IMR-90 (cell line): ENCODE measurements at places on chromosomes 4 and X. TPM values are rescaled to one million over a fixed set of nuclear protein-coding genes. Genes with fewer than 3 reads are reported as not detected.
A peak's percentile ranks its signal among the peaks of the same experiment; 100 is the strongest.

GRCh38 chrX:150156615-150157014 is 206.5 kb upstream of the MAMLD1 start:
- H3K27me3 ChIP-seq: no peaks in the 10 kb centered on the region
- no peak for DNase-seq
- H3K4me3 ChIP-seq: no peak overlapping the region
- H3K27ac ChIP-seq: no peak overlapping the region
- no peaks in the 10 kb centered on the region for H3K36me3 ChIP-seq

POLA1 gene
- 14.4 and 15.1 TPM in 2 replicates for total RNA-seq

- no peak for DNase-seq
- no peak overlapping the region for H3K4me3 ChIP-seq
- H3K27me3 ChIP-seq: peaks cover 2% of the 10 kb centered on the region; the same call in 1 of the 2 replicates
- no peaks in the 10 kb centered on the region for H3K36me3 ChIP-seq
- H3K4me1 ChIP-seq: no peaks in the 10 kb centered on the region
Observed at GRCh38 chrX:132200976-132201375, 18.3 kb downstream of the RAP2C start.

DNA sequence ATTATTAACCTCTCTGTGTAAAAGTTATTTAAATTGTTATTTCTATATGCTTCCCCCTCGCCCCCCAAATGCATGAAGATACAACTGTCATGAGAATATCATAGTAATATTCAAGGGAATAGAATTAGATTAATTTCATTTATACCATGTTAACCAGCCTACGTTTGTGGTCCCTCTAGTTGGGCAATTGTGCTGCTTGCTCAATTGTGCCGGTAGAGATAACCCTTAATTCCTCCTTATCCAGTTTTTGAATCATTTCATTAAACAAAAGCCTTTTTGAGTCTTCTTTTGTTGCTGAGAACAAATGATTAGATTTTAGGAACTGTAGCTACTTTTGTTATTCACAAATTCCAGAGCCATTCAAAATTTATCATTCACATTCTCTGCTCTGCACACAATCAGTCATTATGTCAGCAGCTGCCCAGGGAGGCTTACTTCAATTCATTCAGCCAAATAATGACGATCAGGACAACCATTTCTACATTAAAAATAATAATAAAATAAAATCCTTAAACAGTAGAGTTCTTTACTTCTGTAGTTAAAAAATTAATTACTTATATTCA is 98.1 kb downstream of the ADGRL3 start:
- H3K27ac ChIP-seq: no peak overlapping the region
- no peak overlapping the region for H3K4me3 ChIP-seq
- no peaks in the 10 kb centered on the region for H3K4me1 ChIP-seq
- DNase-seq: no peak

DNA sequence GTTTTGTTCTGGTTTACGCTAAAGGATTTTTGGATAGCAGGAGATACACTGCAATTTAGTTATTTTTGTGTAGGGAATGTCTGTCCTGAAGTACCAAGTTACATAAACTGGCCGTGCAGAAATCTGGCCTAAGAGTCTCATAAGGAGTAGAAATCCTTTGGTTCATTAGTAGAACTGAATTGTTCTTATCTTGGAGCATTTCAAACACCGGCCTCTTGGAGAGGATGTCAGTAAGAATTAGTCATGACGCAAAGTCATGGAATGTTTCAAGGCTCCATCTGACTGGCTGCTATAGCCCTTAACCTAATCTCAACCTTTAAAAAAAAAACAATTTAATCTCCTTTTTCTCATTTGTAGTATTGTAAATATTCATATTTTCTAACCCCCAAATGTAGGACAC is 15.2 kb downstream of the PDLIM3 start:
- no peak overlapping the region for H3K4me3 ChIP-seq
- H3K27ac ChIP-seq: no peak overlapping the region
- DNase-seq: peak; percentile 75
- no peaks in the 10 kb centered on the region for H3K36me3 ChIP-seq
- H3K4me1 ChIP-seq: peaks cover 2% of the 10 kb centered on the region; the same call in 1 of the 2 replicates

DNA sequence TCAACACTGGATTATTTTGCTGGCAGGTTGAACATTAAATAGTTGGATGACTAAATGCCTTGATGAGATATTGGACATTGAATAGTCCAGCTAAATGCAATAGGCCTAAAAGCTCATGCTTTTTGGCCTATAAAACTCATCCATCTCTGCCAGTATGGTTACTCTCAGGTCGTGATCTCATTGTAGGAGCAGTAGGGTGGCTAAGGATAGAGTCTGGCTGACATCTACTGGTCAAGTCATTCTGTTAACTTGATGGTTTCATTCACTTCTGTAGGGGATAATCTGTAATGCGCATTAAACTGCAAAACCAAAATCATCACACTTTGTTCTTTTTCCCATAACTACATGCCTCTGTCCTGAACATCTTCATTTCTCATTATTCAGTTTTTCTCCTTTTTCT is 227.0 kb downstream of the DKK2 start:
- H3K27ac ChIP-seq: no peak overlapping the region
- H3K27me3 ChIP-seq: no peaks in the 10 kb centered on the region
- H3K4me3 ChIP-seq: no peak overlapping the region
- peak; percentile 25 for DNase-seq
- no peaks in the 10 kb centered on the region for H3K36me3 ChIP-seq
- no peaks in the 10 kb centered on the region for H3K4me1 ChIP-seq

RXFP1 gene
- not detected in 2 replicates for total RNA-seq

BMPR1B gene
- total RNA-seq: 0.90 and 1.1 TPM in 2 replicates

- DNase-seq: peak; percentile 87
- no peaks in the 10 kb centered on the region for H3K27me3 ChIP-seq
- peak overlapping the region; percentile 94 for H3K4me3 ChIP-seq
- peaks cover 4% of the 10 kb centered on the region; the same call in 1 of the 2 replicates for H3K36me3 ChIP-seq
- H3K27ac ChIP-seq: peak overlapping the region; percentile 88
Observed at GRCh38 chr4:169268951-169269760, 1.6 kb downstream of the SH3RF1 start.

DNA sequence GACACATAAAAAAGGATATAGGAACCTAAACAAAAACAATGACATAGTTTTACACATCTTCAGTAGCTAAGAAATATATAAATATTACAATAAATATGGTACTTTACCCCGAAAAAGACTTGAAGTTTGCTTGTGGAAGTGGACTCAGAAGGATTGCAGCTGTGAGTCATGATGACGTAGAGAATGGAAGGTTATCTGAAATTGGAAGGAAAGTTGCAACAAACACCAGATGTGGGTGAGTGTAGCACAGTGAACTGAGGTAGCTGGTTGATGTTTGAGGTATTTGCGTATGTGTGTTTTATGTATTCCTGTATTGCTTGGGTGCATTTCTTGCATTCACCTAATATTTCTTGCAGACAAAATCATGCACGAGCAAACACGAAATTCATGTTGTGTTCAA is 113.0 kb downstream of the ARX start:
- H3K4me3 ChIP-seq: no peak overlapping the region
- H3K27ac ChIP-seq: no peak overlapping the region
- H3K36me3 ChIP-seq: no peaks in the 10 kb centered on the region
- H3K4me1 ChIP-seq: peaks cover 4% of the 10 kb centered on the region; the same call in 1 of the 2 replicates
- peak; percentile 96 for DNase-seq

LARP7 gene
- total RNA-seq: 5.9 and 16.7 TPM in 2 replicates

EDA gene
- under 0.01 TPM in 2 replicates for total RNA-seq

CXCL8 gene
- 2.7 and 3.3 TPM in 2 replicates for total RNA-seq

DNA sequence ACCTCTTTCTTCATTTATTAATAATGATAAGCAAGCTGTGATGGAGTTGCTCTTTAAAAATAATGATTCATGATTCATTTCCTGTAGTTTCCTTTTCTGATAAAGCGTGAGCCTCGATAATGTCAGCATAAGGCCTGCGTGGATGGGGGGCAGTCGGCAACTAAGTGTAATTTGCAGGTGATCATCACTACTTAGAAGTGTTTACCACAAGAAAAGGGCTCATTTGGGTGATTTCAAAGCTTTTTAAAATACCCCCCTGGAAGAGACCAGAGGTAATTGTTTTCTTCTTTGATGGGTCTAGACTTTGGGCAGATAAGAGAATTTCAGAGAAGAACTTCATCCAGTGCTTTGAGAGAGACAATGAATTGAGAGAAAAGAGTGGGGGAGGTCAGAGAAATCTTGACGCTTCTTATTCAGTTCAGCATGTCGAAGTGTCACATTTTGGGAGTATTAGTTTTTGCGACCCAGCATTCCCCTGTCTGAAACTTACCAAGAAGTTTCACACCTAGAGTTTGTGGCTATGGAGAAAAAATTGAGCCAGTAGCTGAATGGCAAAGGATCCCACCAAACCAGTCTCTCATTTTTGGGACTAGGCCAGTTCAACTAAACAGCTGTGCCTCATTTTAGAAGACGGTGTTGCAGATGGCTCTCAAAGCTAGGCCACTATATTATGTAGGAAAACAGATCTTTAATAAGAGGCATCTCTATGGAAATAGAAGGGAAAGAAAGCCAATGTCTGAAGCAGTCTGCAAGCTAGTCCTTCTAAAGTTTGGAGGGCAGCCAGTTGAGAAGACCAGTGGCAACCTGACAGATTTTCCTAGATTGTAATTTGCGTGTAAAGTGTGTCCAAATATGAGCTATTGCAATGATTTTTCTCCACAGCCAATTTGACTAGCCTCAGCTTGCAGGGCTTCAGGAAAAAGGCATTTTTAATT is 171.0 kb upstream of the PPP1R2C start:
- H3K4me1 ChIP-seq: no peaks in the 10 kb centered on the region
- H3K27ac ChIP-seq: no peak overlapping the region
- no peak overlapping the region for H3K4me3 ChIP-seq
- H3K27me3 ChIP-seq: peaks cover 2% of the 10 kb centered on the region

DNA sequence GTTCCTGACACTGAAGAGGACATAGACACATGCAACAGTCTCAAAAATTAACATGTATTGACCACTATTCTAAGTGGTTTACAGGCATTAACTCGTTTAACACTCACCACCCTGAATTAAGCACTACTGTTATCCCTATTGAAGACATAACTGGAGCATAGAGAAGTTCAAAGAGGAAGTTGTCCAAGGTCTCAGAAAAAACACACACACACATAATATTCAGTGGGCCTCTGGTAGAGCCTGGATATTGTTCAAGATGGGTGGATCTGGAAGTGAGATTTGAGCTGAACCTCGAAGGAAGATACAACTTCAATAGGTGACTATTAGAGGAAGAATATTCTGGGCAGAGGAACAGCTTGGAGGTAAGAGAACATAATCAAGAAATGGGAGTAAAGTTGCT is 334.9 kb downstream of the HNRNPD start:
- no peaks in the 10 kb centered on the region for H3K4me1 ChIP-seq
- peaks cover 15% of the 10 kb centered on the region for H3K27me3 ChIP-seq
- H3K4me3 ChIP-seq: no peak overlapping the region
- DNase-seq: no peak
- no peaks in the 10 kb centered on the region for H3K36me3 ChIP-seq

CXCL10 gene
- 0.18 and 0.28 TPM in 2 replicates for total RNA-seq

GRCh38 chrX:42495139-42495538 is 282.8 kb downstream of the PPP1R2C start:
- no peak overlapping the region for H3K4me3 ChIP-seq
- H3K27ac ChIP-seq: no peak overlapping the region
- DNase-seq: no peak
- H3K4me1 ChIP-seq: no peaks in the 10 kb centered on the region

MAGEA1 gene
- not detected in 2 replicates for total RNA-seq

GRCh38 chr4:133802359-133803140 is 399.0 kb downstream of the PABPC4L start:
- no peaks in the 10 kb centered on the region for H3K36me3 ChIP-seq
- no peaks in the 10 kb centered on the region for H3K27me3 ChIP-seq
- no peak overlapping the region for H3K4me3 ChIP-seq
- DNase-seq: peak; percentile 75
- H3K4me1 ChIP-seq: no peaks in the 10 kb centered on the region

DNA sequence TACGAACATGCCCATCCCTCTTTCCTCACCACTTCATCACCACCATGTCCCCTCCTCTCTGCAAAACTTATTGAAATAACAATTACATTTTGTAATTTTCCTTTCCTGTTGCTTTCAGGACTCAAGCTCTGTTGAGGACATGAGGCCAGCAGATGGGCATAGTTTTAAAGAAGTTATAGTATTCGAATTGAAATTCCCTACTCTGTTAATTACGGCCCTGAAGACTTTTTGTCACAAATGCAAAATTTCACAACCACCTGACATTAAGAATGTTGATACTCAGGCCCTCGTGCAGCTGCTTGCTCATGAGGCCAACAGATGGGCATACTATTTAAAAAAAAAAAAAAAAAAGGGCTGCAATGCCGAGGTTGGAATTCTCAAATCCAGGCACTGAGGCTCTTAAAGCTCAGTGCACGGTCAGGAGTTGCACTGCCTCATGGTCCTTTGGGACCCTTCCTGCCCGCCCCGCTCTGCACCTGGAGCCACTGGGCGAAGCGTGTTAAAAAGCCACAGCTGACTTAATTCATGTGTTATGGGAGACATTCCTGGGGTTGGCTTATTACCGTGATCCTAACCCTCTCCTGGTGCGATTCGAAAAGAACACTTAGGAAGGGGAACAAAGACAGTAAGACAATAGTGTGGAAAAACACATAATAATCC is 34.2 kb upstream of the FAT1 start:
- no peaks in the 10 kb centered on the region for H3K27me3 ChIP-seq
- no peaks in the 10 kb centered on the region for H3K36me3 ChIP-seq
- peaks cover 3% of the 10 kb centered on the region for H3K4me1 ChIP-seq
- H3K27ac ChIP-seq: no peak overlapping the region
- no peak for DNase-seq
- H3K4me3 ChIP-seq: no peak overlapping the region

HGFAC gene
- total RNA-seq: not detected in 2 replicates

NDST4 gene
- not detected in 2 replicates for total RNA-seq

MBNL3 gene
- 1.1 TPM in 2 replicates for total RNA-seq

DNA sequence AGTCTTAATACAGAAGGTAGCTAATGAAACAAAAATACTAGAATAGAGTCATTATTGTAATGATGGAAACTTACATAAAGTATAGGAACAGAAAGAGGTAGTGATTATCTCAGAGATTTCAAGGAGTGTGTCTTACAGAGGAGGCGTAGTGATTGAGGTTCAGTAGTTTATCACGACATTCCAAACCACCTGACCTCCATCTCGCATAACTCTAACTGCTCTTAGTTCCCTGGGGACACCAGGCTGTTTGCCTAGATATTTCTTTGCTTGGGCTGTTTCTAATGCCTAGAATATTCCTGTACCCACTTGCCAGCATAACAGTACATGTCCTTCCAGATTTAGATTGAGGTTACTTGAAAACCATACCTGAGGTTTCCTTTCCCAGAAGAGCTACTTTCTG is 29.1 kb downstream of the STAG2 start:
- no peak overlapping the region for H3K4me3 ChIP-seq
- H3K36me3 ChIP-seq: no peaks in the 10 kb centered on the region; the same call in 1 of the 2 replicates
- H3K4me1 ChIP-seq: peaks cover 4% of the 10 kb centered on the region; the same call in 1 of the 2 replicates
- H3K27ac ChIP-seq: no peak overlapping the region

- no peaks in the 10 kb centered on the region for H3K4me1 ChIP-seq
- H3K27ac ChIP-seq: no peak overlapping the region
- no peaks in the 10 kb centered on the region for H3K36me3 ChIP-seq
- no peak overlapping the region for H3K4me3 ChIP-seq
- no peaks in the 10 kb centered on the region for H3K27me3 ChIP-seq
Observed at GRCh38 chrX:1717373-1717772, 102.5 kb downstream of the ASMT start.

- H3K27me3 ChIP-seq: no peaks in the 10 kb centered on the region
- no peaks in the 10 kb centered on the region for H3K36me3 ChIP-seq
- DNase-seq: no peak
- H3K27ac ChIP-seq: no peak overlapping the region
- H3K4me3 ChIP-seq: no peak overlapping the region
Observed at GRCh38 chr4:144819591-144819990, 173.6 kb downstream of the HHIP start.
